ENCODE measurements at places on chromosomes 2 and 18.
A peak's percentile ranks its signal among the peaks of the same experiment; 100 is the strongest.

GRCh38 chr2:31060397-31060796, 77.8 kb downstream of the GALNT14 start:
- DNase-seq: no peak

DNA sequence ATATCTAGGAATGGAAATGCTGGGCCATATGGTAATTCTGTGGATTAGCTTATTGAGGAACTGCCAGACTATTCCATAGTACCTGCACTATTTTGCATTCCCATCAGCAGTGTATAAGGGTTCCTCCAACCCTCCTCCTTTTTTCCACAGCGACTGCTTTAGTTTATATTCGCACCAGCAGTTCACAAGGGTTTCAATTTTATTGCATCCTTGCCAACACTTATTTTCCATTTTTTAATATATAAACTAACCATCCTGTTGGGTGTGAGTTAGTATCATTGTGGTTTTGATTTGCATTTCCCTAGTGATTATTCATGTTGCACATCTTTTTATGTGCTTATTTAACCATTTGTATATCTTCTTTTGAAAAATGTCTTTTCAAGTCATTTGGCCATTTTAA, 67.0 kb downstream of the NAT8 start:
- peak; percentile 94 for DNase-seq

DNA sequence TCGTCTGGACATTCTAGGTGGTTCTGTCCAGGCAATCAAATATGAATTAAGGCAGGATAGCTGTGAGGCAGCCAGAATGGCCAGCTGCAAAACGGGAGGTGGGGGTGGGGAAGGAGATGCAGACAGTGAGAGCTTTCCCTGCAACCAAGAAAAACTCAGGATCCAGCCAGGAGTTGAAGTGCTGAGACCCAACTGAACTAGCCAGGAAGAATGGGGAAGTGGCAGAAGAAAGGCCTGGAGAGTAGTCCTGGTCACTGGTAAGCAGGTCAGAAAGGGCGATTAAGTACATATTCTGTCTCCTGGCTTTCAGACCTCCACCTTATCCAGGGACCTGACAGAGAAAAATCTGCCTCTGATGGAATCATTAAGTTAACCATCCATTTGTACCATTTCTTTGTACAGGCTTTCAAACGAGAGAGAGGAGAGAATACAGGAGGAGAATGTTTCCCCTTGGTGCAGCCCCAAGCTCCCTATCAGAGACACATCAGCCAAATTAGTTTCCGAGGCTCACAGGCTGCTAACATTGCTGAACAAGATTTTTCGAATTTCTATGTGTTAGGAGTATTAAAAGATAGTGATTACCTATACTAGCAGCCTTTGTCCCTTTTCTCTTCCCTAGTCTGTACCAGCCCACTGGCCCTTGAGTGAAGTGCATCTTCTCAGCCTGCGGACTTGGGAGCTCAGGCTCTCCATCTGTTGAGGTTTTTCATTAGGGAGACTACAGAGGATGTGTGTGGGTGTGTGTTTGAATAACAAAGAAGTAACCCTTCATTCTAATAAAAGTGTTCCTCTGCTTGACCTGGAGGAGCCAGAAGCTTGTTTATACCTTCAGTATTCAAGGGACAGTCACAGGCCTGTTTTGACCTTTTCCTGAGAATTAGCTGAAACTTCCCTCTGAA, 12.5 kb upstream of the HOXD1 start:
- DNase-seq: peak; percentile 42

DNA sequence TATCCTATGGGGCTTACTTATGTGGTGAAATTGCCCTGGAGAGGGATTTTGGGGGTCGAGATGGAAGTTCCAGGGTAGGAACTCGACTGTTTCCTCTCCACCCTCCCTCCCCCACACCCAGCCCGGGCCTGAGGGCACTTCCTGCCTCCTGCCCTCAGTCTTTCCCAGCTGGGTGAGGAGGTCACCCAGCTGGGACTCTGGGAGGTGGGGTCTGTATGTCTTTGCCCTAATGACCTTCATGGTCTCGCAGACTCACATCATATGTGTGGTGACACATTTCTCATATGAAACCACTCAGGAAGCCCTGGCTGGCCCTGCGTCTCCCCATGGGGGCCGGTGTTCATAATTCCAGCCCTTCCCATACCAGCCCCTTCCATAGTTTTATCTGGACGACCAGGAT, 12.4 kb downstream of the ATOH8 start:
- no peak for DNase-seq

DNA sequence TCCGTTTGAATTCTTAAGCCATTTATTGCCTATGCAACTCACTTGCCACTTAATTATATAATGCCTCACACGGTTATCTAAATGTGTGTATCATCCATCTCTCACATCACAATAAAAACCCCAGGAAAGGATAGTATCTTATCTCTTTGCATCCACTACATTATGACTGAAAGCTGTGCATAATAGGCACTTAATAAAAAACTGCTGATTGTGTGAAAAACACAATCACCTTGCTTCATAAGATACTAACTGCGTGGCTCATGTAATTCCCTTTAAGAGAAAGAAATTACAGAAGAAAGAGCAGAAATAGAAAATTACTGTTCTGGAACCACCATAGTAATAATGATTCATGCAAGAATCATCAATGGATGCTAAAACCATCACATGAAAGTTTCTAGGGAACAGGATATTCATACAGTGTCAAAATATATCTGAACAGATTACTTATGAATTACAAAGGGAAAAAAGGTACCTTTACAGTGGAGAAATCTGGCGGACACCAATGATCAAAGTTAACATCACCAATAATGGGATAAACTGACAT, 29.3 kb downstream of the CUL3 start:
- DNase-seq: no peak

- DNase-seq: no peak
These were observed 94.6 kb upstream of the LGALSL start for GRCh38 chr2:64359171-64359891.

DNA sequence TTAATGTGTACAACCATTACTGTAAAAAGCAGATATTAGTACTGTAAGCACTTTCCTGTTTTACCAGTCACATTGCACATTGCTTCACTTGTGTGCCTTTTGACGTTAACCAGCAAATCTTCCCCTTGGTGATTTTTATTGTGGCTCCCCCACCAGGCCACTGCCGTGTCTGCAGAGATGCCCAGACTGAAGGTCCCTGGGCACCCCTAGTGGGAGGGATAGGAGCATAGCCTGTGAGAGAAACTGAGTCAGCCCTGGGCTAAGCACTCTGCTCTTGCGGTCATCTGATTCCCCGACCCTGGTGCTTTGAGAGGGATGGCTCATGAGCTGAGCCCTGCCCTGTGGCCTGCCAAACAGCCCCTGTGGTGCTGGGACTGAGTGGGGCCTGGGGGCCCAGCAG, 73.4 kb downstream of the INPP4A start:
- DNase-seq: no peak

DNA sequence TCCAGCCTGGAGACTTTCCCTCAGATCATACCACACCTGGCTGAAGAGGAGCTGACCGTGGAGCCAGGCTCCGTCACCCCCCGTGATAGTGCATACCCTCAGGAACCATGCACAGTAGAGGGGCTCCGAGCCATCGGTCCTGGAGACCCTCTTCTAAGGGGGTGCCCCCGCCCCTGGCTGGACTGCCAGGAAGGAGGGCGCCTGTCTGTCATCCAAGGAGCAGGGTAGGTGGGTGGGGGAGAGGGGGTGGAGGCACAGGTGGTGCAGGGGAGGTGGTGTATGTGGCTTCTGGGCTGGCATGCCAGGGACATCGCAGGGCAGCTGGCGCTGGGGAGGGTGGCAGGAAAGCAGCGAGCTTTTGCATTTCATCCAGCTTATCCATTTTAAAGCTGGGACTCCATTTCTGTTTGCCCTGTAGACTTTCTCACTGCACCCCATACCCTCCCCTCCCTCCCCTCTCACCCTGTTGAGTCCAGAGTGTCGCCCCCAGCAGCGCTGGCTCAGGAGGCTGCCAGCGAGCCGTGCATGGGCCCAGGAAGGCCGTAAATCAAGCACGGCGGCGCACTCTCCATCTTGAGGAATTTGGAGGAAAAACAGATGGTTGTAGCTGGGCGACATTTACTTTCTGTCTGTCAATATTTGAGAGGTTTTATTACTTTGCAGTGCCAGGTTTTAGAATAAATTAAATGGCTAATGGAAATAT, 56.2 kb upstream of the HS6ST1 start:
- no peak for DNase-seq

DNA sequence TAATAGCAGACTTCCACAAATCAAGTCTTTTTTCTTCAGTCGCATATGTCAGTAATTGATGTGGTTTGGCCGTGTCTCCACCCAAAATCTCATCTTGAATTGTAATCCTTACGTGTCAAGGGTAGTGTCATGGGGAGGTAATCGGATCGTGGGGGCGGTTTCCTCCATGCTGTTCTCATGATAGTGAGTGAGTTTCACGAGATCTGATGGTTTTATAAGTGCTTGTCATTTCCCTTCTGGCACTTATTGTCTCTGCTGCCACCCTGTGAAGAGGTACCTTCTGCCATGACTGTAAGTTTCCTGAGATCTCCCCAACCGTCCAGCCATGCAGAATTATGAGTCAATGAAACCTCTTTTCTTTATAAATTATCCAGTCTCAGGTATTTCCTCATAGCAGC, 478.8 kb downstream of the PTPRM start:
- DNase-seq: no peak

DNA sequence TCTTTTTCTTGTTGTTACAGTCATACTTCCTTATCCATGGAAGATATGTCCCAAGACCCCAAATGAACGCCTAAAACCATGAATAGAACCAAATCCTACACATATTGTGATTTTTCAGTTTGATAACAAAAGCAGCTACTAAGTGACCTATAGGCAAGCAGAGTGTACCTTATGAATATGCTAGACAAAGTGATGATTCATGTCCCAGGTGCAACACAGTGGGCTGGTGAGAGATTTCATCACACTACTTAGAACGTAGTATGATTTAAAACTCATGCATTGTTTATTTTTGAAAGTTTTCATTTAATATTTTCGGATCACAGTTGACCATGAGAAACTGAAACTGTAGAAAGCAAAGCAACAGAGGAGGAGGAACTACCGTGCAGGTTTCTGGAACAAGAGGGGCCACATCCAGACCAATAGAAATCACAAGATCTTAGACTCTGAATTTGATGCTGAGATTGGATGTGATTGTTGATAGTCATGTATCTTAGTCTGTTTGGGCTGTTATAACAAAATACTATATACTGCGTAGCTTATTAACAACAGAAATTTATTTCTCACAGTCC, 470.8 kb upstream of the VRK2 start:
- DNase-seq: no peak

DNA sequence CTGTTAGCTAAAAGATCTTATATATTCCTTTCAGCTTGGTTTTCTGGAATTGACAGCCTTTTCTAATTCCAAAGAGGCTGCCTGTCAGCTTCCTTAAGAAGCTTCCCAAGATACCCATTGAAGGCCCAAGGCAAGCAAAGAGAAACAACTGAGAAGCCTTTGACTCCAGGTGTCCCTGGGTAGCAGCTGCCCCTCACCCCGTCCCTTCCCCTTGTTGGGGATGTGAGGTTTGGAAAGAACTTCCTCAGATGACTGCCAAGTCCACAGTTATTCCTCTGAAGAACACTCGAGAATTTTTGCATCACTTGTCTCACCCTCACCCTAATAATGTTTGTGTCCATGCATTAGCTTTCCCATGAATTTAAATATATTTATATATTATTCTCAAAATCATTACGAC, 13.3 kb downstream of the MAPRE3 start:
- no peak for DNase-seq

DNA sequence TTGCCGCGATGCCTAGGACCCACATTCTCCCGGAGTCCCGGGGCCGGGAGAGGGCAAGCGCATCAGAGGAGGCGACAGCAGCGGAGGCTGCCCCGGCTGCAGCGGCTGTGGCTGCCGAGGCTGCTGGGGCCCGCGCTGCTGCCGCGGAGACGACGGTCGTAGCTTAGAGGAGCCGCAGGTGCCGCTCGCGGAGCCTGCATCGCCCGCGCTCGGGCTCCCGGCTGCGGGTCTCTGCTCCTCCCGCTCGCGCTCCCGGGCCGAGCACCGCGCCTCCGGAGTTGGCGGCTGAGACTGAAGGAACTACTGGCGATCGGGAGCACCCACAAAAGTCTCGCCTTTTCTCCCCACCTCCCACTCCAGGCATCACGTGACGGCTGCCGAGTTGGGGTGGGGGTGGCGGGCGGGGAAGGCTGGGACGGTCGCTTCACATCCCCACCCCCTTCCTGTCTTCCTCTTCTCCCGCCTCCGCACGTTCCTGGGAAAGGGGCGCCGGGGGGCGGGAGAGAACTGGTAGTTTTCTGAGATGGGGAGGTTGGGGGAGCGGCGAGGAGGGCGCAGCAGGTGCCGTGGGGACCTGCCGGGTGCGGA, at the start of gene LYPD1:
Gene LYPD1 (minus strand): TSS at position 298 of the 588 bp plus-strand sequence. CDS start 273 bp downstream, at position 25.
- DNase-seq: peak; percentile 46

DNA sequence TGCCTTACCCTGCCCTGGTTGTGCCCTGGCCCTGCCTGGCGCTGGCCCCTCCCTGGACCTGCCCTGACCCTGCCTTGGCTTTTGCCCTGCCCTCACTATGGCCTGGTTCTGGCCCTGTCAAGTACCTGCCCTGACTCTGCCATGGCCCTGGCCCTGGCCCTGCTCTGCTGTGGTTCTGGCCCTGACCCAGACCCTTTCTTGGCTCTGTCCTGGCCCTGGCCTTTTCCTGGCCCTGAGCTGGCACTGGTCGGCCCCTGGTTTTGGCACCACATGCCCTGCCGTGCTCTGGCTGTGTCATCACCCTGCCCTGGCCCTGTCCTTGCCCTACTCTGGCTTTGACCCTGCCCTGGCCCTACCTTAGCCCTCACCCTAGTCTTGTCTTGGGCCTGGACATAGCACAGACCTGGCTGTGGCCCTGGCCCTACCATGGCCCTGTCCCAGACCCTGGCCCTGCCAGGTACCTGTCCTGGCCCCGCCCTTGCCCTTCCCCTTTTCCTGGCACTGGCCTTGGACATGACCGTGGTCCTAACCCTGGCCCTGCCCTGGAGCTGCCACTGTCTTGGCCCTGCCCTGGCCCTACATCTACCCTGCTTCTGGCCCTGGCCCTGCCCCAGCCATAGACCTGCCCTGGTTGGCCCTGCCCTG, 4.8 kb upstream of the ANKRD62 start:
- DNase-seq: no peak

DNA sequence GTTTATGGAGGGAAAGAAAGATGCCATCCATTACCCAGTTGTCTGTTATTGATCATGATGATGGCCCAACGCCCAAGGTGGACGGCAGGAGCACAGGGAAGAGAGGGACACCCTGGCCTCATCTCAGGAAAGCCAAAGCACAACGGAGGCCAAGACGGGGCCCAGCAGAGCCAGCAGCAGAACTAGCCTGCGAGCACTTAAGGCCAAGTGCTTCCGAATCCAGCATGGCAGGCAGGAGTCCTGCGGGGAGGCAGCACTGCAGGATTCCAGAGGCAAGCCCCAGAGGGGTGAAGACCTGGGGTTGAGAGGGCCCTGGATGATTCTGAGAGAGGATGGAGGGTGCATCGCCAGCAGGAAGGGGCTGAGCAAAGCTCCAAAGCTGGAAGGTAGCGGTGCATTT, 28.3 kb upstream of the KLHL29 start:
- DNase-seq: no peak

- no peak for DNase-seq
These were observed 103.3 kb downstream of the COL6A3 start for GRCh38 chr2:237310515-237311114.

Data from NCI-H526 treated with DMSO at 0.1 percent for 48 hours (cell line).